SHP77 treated with DMSO at 0.1 percent for 48 hours (cell line): ENCODE measurements at places on chromosomes 3 and 15.

- no peak for DNase-seq
Measured at GRCh38 chr3:160649596-160649995, 27.4 kb upstream of the ARL14 start.

- DNase-seq: no peak
Measured at GRCh38 chr3:160801386-160802118, 45.5 kb downstream of the PPM1L start.

DNA sequence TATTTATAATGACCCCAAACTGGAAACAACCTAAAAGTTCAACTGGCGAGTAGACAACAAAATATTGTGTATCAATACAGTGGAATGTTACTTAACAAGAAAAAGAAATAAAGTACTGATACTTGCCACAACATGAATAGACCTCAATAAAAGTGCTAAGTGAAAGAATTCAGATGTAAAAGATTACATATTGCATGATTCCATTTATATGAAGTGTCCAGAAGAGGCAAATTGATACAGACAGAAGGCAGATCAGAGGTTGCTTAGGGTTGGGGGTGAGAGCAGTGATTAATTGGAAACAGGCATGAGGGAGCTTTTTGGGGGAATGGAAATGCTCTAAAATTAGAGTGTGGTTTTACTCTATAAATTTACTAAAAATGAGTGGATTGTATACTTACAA lies 183.3 kb downstream of the SATB1 start:
- DNase-seq: no peak

GRCh38 chr3:94787734-94788270 lies 724.9 kb downstream of the NSUN3 start:
- DNase-seq: peak; percentile 13

GRCh38 chr3:157515398-157515797 lies 12.2 kb upstream of the VEPH1 start:
- no peak for DNase-seq

GRCh38 chr3:104779324-104779723 lies 587.4 kb upstream of the ALCAM start:
- DNase-seq: no peak

GRCh38 chr3:198030125-198030524 lies 70.1 kb downstream of the LMLN start:
- DNase-seq: no peak

DNA sequence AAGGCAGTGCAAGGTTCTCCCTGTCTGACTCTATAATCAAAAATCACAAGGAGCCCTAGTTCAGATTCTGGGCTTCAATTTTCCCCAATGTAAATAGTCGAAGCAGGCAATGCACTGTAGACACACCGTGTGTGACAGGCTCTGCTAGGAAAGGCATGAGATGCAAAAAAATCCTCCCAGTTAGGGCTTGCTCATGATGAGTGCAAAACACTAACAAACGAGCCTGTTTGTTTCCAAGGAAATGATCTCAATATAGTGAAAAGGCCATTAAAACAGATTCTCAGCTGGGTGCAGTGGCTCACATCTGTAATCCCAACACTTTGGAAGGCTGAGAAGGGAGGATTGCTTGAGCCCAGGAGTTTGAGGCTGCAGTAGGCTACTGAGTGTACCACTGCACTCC lies 55.7 kb downstream of the UMPS start:
- no peak for DNase-seq

GRCh38 chr15:23401627-23402026 lies 45.4 kb downstream of the GOLGA6L2 start:
- DNase-seq: no peak

- DNase-seq: no peak
Measured at GRCh38 chr3:116591236-116591635, 118.3 kb upstream of the TUSC7 start.

DNA sequence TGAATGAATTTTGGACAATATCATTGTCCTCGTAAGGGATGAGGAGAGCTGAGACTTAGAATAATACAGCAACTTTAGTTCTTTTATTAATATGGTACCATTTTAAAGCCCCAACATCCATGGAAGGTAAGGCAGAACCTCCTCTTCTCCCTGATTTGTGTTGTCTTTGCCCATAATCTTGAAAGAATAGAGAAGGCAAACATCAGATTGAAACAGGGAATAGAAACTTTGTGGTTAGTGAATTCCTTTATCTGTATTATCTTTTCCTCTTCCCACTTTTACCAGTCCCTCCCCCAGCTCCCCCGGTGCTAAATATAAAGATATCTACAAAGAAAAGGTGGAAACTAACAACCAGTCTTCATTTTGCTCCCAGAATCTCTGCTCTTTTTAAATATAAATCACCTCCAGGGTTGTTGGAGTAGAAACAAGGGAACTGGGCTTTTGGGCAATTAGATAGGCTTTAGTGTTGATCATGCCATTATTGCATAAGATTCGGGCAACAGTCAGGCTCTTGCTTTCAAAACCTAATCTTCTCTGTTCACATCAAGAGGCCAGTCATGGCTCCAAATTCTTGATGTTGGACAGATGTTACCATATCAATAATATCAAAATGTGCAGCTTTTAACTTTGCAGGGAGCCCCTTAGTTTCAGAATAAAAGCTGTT lies 32.5 kb downstream of the ITPR1 start:
- no peak for DNase-seq

DNA sequence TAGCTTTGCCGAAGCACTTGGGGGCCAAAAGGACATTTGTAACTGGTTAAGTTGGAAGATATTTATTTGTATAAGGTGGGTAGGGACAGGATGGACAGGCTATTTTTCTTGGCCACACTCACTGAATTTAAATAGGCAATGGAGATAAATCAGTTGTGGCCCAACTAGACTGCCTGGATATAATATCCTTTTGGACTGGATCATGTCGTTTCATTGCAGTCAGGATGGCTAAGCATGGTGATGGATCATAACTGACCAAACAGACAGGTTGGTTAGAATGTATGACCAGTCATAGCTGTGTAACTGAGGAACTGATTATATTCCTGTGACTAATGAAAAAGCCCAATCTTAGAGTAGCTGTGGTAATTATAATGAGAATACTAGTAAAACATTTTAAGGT lies 284.0 kb downstream of the LPP start:
- DNase-seq: no peak

DNA sequence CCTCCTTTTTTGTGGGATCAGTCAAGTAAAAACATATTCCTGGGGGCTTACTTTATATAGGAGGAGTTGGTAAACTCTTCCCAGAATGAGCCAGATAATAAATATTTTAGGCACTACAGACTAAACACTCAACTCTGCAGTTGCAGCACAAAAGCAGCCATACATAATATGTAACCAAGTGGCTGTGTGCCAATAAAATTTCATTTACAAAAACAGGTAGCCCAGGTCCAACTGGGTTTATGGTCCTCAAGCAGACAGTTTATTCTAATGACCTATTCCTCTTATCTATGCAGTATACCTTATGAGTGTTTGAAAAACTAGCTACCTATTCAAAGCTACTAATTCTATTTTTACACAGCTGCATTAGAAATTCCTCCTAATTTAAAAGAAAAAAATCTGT lies 61.8 kb downstream of the FAIM start:
- no peak for DNase-seq

- DNase-seq: no peak
Measured at GRCh38 chr3:60015032-60015705, 965.3 kb upstream of the CFAP20DC start.

DNA sequence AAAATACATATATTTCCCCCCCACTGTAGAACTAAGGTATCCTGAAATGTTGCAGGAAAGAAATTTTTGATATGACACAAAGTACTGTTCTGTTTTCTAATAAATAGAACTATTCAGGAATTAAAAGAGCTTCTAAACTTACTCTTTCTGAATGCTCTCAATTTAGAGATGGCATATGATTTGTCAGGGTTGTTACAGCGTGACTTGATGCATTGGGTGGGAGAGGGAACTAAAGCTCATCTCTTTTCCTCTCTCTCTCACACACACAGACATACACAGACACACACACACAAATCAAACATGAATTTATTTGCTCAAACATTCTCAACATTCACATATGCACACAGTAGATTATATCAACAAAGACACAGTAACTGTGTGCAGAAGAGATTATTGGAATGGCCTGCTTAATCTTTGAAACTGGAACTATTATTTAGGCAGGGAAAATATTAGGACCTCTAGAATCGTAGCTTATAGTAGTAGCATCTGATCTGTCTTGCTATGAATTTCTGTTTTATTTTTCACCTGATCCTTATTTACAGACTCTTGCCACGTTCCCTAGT lies 807.4 kb upstream of the GBE1 start:
- DNase-seq: peak; percentile 19

DNA sequence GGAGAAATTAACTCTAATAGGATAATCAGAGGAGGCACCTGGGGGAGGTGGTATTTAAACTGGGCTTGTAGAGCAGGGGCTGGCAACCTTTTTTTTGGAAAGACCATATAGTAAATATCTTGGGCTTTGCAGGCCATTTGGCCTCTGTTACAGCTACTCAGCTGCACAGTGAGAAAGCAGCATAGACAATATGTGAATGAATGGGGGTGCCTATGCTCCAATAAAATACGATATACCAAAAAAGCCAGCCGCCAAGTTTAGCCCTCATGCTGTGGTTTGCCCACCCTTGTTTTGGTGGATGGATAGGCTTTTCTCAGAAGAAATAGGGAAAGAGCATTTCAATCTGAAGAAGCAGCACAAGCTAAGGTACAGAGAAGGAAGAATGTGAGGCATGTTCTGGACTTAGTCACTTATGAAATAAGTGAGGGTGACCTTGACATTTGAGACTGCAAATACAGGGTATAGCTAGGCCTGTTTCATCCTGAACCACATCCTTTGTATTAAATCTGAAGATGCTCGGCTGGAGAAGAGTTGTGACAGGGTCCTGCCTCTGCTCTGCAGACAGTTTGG lies 131.0 kb upstream of the NR2E3 start:
- no peak for DNase-seq

DNA sequence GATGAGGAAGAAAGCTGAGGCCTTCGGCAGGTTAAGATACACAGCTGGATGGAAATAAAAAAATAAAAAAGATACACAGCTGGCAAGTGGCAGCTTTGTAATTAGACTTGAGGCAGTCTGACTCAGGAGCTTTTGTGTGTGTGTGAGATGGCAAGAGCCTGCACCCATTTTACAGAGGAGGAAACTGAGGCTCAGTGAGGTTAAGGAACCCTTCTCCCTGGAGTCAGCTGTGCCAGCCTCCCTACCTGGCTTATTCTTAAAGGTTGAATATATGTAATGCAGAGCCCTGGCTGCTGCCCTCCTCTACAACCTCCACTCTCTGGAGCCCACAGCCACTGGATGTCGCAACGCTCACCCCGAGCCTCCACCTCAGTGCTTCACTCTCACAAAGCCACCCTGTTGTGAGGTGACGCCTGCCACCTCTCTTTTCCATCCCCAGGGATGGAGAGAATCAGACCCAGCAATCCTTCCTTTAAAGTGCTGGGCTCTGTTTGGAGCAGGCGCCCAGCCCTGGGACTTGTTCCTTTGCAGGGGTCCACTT lies 20.6 kb upstream of the FAM107A start:
- no peak for DNase-seq

DNA sequence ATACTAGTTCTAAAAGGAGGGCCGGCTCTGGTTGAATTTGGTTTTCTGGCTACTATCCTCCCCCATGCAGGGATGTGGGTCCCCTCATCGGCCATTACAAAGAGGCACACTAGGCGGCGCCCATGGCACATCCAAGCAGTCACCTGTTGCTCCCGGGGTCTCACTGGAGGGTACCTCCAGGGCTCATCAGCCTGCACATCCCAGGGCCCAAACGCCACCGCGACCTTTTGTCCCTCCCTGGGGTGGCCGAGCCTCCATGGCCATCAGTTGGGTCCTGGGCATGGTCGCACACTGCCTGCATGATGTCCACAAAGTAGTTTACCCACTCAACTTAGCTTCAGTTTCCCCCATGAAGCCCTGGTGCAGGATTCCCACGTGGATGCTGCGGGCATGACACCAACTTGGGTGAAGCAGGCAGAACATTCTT lies 28.3 kb downstream of the IDH3A start:
- peak; percentile 1 for DNase-seq

DNA sequence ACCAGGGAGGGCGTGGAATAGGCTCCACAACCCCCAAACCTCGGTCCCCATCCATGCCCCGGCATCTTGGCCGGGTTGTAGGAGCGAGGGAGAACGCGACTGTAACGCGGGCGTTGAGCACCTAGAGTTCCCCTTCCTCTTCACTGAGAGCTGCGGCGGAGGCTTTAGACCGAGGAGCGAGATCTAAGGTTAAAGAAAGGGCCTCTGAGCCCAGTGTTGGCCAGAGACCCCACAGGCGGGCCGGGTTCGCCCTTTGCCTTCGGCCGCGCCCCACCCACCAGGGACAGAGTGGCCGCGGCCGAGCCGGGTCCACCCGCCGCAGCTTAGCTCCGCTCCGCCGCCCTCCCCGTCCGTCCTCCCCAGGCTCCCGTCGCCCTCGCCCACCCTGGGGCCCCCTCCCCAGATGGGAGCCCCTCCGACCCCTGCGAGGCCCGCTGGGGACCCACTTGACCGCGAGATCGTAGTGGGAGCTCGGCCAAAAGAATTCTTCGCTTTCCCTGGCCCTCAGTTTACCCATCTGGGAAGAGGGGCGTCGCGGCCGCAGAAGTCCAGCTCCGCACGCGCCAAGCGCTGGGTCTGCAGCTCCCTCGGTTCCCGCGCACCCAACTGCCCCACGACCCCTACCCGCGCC lies 425 bp downstream of the ANPEP start:
- DNase-seq: no peak

DNA sequence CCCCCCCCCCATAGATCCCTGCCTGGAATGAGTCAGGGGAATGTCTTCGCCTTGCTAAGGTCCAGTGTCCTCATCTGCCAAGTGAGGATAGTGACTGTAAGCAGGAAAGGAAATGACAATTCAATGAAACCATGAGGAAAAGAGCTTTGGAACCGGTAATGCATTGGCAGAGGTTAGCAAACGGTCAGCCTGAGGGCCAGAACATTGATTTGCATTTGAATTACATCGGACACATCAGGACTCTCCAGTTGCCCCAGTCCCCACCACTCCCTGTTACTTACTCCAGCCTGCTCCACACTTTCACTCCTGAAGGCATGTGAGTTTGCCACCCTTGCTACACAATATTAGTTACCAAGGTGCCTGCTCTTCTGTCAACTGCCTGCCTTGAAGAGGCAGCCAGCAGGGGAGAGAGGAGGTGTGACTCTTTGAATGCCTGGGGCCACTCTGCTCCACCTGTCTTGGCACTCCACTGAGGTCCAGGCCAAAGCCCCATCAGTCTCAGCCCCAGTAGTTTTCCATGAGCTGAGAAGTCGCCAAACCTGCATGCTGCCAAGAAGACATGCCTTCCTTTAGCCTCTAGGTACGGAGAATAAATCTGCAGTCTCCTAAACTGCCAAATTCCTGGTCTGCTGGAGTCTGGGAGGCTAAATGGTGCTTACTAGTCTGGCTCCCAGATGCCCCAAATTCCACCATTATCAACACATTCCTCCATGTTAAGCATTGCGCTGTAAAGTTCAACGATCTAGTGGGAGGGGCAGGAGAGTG lies 191.7 kb upstream of the TLE3 start:
- DNase-seq: no peak
